ENCODE measurements at places on chromosomes 1 and 21.

- no peak for DNase-seq
These were observed 2.9 kb downstream of the JUN start for GRCh38 chr1:58780836-58781452.

GRCh38 chr1:232766241-232766890 lies 38.9 kb upstream of the MAP10 start:
- DNase-seq: no peak

DNA sequence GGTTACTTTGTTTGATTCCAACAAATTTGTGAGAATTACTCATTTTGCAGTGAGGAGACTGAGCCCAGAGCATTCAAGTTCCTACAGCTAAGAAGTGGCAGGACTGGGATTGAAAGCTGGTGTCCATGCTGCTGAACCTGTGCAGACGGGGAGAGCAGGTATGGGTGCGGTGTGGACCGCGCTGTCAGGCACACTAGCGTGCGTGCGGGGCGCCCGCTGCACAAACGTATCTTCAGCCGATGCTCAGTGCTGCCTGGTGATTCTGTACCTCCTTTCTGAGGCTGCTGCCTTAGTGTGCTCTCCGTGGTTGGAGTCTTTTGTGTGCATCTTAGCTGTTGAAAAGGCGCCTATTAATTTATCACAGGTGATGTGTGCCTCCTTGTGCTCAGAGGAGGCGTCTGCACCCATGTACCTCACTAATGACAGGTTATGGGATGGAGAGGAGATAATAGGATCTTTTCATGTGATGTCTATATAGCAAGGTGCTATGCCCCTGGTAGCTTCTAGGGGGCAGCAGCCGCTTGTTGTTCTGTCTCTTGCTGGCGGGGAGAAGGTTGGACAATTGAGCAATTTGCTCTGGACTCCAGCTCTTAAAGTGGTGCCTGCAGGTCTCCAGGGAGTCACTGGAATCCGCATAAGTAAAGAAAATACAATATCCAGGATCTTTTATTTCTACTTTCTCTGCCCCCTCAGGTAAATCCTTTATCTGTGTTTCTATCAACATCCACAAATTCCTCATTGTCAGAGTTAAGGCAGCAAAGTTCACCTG lies 32.5 kb downstream of the PEX14 start:
- DNase-seq: peak; percentile 83

DNA sequence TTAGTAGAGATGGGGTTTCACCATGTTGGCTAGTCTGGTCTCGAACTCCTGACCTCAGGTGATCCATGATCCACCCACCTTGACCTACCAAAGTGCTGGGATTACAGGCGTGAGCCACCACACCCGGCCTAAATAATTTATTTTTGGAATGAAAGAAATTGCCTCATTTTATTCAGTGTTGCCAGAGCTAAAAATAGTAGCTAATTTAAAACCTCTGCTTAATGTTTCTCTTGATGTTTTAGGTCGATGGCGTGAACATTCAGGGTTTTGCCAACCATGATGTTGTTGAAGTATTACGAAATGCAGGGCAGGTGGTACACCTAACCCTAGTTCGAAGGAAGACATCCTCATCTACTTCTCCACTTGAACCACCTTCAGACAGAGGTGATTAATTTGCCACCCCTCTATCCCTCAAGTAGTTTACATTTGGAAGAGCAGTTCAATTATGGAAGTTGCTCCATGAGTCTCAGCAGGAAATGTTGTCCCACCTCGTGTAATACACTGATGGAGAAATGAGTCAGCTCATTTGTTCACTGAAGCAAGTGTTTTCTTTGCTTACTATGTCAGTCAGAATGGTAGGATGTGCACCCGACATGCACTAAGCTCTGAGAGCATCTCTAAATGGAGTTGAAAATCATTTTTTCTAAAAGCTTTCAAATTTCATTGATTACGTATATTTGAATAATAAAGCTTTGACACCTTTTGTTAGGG lies 54.9 kb downstream of the PATJ start:
- no peak for DNase-seq

- peak; percentile 52 for DNase-seq
These were observed at the start of gene FAAH for GRCh38 chr1:46394108-46394871. TSS of gene FAAH (plus strand) at chr1:46394317. CDS start at chr1:46394349, 32 bp downstream.

- DNase-seq: no peak
These were observed 275.8 kb downstream of the TGFB2 start for GRCh38 chr1:218620956-218621355.

- DNase-seq: no peak
These were observed 1.2 kb downstream of the CHD5 start for GRCh38 chr1:6178751-6179563.

- DNase-seq: no peak
These were observed 49.4 kb downstream of the SLC35A3 start for GRCh38 chr1:100019220-100019619.

DNA sequence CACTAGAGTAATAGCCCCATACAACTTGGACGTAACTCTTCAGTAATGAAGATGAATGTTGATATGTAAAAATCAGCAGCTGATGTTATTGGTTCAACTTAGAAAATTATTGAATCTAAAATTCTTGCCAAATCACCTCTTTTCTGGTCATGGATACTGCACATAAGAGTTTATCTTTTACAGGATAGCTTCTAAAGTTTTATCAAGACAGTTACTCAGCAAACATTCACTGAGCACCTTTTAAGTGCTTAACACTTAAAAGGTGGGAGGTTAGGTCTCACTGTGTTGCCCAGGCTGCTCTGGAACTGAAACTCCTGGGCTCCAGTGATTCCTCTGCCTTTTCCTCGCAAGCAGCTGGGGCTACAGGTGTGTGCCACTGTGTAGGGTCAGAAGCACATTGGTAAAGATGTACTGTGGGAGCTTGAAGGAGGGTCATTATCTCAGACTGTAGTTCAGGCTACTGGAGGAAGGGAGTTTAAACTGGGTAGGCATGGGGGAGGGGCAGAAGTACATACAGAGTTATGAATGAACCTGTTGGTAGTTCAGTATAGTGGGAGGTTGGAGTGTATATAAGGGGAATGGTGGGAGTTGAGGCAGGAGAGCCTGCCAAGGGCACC lies 2.0 kb downstream of the MPZL1 start:
- DNase-seq: no peak

DNA sequence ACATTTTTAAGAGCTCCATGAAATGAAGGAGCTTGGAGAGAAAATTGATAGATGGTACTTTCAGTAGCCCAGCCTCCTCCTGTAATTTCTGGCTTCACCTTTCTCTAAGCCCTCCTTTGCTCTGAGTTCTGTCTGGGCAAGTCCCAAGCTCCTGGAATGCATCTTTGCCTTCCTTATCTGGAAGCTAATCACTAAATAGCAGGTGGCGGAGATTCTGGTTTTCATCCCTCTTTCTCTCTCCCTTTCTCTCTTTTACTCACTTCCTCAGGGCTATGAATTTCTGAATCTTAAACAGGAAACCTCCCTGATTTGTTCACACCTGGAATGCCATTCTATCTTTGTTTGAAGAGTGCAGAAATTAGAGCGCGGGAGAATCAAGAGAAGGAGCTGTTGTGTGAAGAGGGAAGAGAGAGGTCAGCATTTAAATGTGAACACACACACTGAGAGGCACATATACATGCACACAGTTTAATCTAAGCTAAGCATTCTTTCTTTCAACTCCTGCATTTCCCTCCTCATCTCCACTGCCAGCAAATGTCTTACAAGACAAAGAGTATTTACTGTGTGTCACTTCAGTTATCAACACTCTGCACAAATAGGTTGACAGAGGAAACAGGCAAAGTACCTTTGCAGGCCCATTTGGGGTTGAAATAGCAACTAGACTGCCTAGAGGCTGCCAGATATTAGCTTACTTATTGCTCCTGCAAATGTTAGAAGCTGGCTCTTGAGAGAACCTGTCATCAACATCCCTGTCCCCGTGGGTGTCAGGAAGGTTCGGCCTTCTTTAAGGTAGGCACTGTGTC lies 199.4 kb upstream of the CAMK1G start:
- DNase-seq: no peak

DNA sequence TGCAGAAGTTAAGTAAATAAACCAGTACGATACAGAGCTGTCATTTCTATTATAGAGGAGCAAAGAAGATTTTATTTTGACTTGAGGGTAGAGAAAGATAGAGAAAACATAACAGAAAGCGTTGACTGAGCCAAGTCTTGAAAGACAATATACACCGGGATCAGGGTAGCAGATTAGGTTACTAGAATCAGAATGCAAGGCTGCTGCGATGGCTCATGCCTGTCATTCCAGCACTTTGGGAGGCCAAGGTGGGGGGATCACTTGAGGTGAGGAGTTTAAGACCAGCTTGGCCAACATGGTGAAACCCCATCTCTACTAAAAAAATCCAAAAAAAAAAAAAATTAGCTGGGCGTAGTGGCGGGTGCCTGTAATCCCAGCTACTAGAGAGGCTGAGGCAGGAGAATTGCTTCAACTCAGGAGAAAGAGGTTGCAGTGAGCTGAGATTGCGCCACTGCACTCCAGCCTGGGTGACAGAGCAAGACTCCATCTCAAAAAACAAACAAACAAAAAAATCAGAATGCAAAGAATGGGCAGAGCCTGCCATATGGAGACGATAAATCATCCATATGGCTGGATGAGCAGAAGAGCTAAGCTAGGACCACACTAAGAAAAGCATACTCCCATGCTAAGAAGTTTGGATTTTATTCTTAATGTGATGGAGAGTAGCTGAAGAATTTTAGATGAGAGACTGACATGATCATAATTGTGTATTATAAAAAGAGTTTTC lies 9.9 kb upstream of the ABCD3 start:
- peak; percentile 19 for DNase-seq

All from fibroblast of skin of scalp (primary cell).